ENCODE measurements at places on chromosomes 7 and 10. TPM values are rescaled to one million over a fixed set of nuclear protein-coding genes. Genes with fewer than 3 reads are reported as not detected.

DNA sequence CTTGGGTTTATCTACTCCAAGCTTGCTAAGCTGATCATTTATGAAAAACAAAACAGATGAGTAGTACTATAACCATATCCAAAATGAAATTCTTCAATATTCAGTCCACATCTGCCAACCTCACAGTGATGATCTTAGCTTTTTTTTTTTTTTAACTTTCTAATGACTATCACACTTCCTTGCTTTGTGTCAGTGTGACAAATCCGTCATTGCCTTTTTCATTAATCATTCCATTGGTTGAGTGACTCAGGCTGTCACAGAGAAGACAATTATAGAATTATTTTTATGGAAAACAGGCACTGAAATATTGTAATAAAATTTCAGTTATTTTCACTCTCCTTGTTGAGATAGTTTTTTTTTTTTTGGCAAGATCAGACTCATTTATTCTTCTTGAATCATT is 70.7 kb downstream of the CPVL start:
- no peak for DNase-seq

DNA sequence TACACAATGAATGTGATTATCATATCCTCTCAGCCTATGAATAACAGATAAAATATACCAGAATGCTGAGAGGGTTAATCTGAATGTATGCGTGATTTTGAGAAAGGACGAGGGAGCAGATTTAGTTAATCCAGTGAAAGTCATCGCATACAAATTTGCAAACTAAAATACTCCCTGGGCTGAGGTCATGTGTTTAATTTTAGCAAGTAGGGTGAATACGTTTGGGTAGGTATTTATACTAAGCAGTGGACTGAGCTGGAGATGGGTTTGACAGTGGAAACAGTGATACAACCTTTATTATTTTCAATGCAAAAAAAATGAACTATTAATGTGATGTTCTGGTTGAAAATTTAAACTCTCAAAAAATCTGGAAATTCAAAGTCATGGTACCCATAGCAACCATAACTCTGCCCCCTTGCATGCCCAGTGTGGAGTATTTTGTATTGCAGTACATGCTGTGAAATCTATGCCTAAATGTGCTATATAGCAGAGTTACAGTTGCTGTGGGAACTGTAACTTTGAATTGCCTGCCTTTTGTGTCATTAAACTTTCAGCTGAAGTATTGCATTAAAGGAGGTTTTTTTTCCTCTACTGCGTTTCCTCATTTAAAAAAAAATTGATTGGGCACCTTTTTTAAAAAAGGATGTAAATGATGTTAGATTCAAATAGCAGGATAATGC is 9.5 kb upstream of the ARID5B start:
- peak; percentile 47 for DNase-seq

GRCh38 chr7:5780801-5781496 is 514 bp downstream of the RNF216 start:
- DNase-seq = no peak

GRCh38 chr10:71663311-71663710 is 56.3 kb downstream of the C10orf105 start:
- no peak for DNase-seq

- no peak for DNase-seq
These were observed 17.1 kb upstream of the SCIN start for GRCh38 chr7:12553416-12553815.

GRCh38 chr10:83954193-83954799 is 185.0 kb upstream of the GHITM start:
- DNase-seq = no peak

DNA sequence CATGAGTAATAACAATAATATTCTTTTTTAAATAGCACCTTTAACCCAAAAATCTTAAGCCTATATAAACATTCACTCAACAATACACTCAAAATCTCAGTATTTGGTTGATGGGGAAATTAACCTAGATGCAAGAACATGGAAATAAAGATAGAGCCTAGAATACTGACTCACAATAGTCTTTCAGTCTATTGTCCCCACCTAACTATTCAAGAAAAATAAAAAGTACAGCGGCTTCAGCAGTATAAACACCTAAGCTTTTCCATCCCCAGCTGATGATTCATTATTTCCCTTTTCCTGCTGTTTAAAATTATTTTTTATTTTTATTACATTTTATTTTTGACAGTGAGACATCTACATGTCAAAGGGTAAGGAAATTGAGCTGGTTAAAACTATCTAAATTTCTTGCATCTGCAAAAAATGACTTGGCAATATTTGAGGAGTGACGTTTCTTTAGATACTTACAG is 201.4 kb downstream of the FZD1 start:
- no peak for DNase-seq

- no peak for DNase-seq
These were observed 7.0 kb downstream of the ALOX5 start for GRCh38 chr10:45380903-45381620.

- no peak for DNase-seq
These were observed 30.4 kb downstream of the XPNPEP1 start for GRCh38 chr10:109892931-109893330.

- no peak for DNase-seq
These were observed 876 bp upstream of the PIK3AP1 start for GRCh38 chr10:96721207-96721572.

DNA sequence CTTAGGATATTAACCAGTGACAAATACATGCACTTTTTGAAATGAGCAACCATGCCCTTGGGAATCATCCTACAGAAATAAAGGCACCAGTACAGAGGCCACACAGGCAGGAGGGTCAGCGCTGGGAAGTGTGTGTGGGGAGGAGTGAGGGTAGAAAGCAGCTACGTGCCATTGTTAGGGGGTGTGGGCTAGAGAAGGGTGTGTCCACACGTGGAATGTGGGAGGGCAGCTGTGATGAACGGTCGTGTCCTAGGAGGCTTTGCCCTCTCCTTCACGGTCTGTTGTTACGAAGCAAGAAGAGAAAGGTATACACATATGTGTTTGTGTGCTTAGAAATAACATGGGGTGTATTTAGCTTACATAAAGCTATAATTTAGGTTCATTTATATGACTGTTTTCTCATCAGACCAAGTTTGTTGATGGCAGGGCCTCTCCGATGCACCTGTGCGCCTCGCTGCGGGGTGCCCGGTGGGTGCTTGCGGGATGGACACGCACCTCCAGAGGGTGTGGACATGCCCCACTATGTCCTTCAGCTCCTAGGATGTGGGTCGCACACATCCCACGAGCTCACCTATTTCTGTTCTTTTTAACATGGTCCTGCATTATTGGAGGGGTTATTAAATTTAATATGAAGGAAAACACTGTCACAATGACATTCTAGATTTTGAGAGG is 16.9 kb upstream of the GET4 start:
- DNase-seq = no peak

- no peak for DNase-seq
These were observed 53.0 kb downstream of the CREB3L2 start for GRCh38 chr7:137948845-137949330.

- DNase-seq = peak; percentile 86
These were observed at the start of gene EPC1 for GRCh38 chr10:32346551-32347362. EPC1 (minus strand) TSS chr10:32347158; CDS start chr10:32346915, 243 bp downstream.

DNA sequence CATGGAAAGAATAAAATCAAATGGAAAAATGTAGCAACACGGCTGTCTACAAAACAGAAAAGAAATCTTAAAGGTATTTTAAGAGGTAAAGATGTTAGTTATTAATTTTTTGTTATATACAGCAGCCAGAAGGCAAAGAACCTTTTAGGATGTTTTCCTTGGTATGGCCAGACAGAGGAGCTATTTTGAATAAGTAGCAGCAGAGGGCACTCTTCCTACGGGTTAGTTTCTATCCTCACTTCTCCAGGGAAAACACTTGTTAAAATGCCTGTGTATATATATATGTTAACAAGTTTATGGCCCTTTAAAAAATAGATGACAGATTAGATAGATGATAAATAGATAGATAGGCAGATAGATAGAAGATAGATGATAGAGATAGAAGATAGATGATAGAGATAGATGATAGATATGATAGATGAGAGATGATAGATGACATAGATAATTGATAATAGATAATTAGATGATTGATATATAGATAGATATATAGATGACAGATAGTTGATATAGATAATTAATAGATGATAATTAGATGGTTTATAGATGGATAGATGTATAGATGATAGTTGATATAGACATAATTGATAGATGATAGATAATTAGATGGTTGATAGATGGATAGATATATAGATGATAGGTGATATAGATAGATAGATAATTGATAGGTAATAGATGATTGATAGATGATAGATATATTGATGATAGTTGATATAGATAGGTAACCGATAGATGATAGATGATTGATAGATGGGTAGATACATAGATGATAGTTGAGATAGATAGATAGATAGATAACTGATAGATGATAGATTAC is 57.8 kb upstream of the WIPF3 start:
- peak; percentile 45 for DNase-seq

DNA sequence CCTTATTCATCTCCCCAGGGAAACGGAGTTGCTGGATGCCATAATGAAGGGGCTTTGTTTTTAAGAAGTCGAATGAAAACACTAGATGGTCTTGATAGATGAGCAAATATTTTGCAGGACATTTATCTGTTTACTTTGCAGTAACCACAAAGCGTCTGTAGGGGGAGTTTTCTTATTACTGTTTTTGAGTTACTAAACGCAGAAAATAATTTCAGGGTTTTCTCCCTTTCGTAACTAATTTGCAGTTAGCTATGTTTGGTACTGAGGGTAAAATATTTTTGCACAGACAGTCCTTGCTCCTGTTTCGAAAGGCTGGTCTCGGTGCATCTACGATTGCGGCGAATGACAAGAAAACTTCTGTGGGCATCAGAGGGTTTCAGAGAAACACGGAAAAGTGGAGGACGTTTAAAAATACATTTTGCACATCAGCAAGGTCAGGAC is 505.6 kb upstream of the MKI67 start:
- no peak for DNase-seq

- no peak for DNase-seq
These were observed 23.3 kb upstream of the HSPA12A start for GRCh38 chr10:116765648-116766081.

DNA sequence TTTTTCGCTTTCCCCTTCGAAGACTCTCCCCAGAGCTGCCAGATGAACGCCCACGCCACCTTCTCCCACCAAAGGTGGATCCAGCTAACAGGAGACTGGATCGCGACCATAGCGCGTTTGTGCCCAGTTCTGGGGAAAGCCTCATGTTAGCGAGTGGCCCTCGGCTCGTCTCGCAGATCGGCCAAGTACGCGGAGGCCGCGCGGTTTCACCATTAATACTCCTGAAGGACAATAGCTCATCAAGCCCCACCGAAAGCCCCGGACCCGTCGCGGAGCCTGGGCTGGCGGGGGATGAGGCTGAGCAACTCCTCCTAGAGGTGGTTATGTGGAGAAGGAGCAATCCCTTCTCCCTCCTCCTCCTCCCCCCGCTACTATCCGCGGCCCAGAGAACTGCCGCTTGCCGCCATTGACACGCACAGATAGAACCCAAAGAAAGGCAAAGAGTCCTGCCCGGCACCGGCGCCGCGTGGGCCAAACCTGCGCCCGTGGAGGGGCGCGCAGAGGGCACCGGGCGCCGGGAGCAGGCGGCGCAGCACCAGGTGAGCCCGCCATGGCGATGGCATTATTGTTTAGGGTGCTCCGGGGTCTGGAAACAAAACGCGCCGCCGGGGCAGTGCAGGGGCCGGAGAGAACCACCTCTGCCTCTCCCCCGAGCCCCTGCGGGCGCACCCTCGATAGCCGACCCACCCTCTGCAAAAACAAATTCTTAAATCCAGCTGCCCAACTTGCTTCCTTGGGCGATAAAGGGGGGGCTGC is at the start of gene MACROH2A2:
Gene MACROH2A2 (plus strand): TSS at position 385 of the 756 bp plus-strand sequence. CDS start 22,813 bp downstream, outside the sequence.
- DNase-seq = peak; percentile 66

- DNase-seq = no peak
These were observed 419.2 kb upstream of the NFE2L3 start for GRCh38 chr7:25732766-25733217.

The GATA3 gene
- polyA plus RNA-seq = 0.21 TPM

The OR13A1 gene
- not detected for polyA plus RNA-seq

The FOXI2 gene
- not detected for polyA plus RNA-seq

The LARP4B gene
- 24.3 TPM for polyA plus RNA-seq

The BEND7 gene
- polyA plus RNA-seq = 2.5 TPM

The GPR26 gene
- polyA plus RNA-seq = not detected

The VWC2 gene
- polyA plus RNA-seq = not detected

The TRA2A gene
- polyA plus RNA-seq = 77.3 TPM

Data from IMR-90 (cell line).